Caco-2 (cell line): ENCODE measurements at places on chromosomes 16 and 17. TPM values are rescaled to one million over a fixed set of nuclear protein-coding genes. Genes with fewer than 3 reads are reported as not detected.

DNA sequence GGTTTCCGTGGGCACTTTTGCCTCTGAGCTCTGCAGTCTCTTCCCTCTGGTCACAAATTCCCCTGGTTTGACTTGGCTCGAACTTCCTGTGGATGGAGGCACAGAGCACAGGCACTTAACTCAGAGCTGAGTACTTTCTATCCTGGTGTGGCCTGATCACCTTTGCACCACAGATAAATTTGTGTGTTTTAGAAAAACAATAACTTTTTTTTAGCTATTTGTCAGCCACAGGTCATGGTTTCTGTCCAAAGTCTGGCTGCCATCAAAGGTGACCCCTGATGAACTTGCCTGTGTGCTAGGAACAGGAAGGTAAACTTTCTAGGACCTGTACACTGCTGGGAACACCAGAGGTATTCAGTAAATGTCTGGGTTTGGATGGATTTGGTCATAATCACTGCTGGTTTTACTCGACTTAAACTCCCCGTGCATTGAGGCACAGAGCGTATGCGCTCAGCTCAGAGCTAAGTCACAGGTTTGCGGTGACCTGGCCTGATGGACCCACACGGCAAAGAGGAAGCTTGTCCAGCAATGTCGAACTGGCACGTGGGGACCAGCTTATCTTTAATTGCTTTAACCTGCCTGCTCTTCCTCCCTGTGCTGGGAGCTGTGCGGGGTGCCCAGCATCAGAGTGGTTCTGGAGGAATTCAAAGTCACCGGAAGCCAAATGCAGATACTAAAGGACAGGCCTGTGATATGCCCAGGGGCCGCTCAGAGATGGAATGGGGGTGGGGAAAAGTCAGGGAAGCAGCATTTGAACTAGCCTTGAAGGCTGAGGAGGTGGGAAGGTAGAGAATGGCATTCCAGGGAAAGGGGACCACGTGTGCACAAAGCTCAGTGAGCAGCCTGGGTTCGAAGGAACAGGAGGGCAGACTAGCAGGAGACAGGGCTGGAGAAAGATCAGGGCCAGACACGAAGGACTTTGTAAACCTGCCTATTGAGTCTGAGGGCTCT lies 12.9 kb downstream of the SLC13A5 start:
- DNase-seq = peak; percentile 56
- H3K27ac ChIP-seq = peak overlapping the region; percentile 47
- no peaks in the 10 kb centered on the region for H3K36me3 ChIP-seq
- no peak overlapping the region for H3K4me3 ChIP-seq
- H3K27me3 ChIP-seq = no peaks in the 10 kb centered on the region

GRCh38 chr17:42325026-42325425 lies 36.7 kb downstream of the STAT5A start:
- H3K27me3 ChIP-seq = no peaks in the 10 kb centered on the region
- no peak for DNase-seq
- no peak overlapping the region for H3K4me3 ChIP-seq
- H3K27ac ChIP-seq = no peak overlapping the region

DNA sequence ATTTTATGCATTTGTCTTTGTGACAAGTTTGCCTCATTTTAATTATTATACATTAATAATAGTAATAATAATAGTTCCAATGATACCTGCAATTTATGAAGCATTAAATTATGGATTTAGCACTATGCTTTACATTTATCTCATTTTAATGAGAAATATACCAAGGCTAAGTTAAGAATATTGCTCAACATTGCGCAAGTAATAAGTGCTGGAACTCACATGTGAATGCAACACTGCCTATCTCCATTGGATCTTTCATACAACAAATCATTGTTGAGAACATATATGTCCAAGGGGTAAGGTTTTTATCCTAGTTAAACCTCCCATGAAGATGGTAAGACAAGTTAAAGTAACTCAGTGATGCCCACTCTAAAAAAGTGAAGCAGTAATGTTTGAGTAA lies 703.7 kb upstream of the SOX9 start:
- no peaks in the 10 kb centered on the region for H3K4me1 ChIP-seq
- H3K27ac ChIP-seq = no peak overlapping the region
- no peaks in the 10 kb centered on the region for H3K36me3 ChIP-seq

DNA sequence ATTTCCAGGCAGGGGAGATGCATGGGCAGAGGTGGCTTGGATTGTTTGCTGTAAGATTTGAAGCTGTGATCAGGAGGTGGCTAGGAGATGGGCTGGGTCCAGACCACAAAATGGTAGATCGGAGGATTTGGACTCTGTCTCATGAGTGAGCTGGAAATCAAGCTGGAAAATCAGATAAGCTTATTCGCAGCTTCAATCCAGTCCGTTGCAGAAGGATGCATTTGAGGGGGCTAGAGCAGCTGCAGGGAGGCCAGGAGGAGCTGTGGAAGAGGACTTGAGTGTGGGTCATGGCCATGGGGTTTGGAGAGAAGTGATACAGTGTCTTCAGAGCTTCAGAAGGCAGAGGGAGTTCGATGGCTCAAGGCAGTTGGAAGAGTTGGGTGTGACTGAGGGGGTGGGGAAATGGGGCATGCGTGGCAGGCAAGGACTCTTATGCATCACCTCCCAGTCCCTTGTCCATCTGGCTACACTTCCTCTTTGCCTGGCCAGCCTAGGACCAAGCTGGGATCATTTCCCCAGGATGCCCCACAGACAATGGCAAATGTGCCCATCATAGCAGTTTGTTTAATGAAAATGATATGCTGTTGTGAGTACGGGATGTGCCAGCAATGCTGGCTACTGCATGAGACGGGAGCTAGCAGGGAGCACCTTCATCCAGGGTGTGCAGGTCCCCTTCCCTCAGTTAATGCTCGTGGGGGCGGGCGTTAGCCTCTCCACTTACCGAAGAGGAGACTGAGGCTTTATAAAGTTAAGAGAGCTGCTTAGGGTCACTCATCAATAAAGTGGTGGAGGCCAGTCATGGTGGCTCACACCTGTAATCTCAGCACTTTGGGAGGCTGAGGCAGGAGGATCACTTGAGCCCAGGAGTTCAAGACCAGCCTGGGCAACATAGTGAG lies 20.6 kb downstream of the QPRT start:
- H3K4me3 ChIP-seq = no peak overlapping the region
- 0 out of 2 replicates have a peak, but pooled peaks cover 2% of the 10 kb centered on the region for H3K4me1 ChIP-seq
- no peak for DNase-seq
- H3K27ac ChIP-seq = no peak overlapping the region
- H3K36me3 ChIP-seq = 0 out of 2 replicates have a peak, but pooled peaks cover 1% of the 10 kb centered on the region

KLHL10 gene
- not detected in 2 replicates for total RNA-seq

GRCh38 chr17:55316499-55316898 lies 51.7 kb downstream of the HLF start:
- no peak overlapping the region for H3K4me3 ChIP-seq
- no peak overlapping the region for H3K27ac ChIP-seq

PLCD3 gene
- total RNA-seq = 74.3 and 88.5 TPM in 2 replicates

DNA sequence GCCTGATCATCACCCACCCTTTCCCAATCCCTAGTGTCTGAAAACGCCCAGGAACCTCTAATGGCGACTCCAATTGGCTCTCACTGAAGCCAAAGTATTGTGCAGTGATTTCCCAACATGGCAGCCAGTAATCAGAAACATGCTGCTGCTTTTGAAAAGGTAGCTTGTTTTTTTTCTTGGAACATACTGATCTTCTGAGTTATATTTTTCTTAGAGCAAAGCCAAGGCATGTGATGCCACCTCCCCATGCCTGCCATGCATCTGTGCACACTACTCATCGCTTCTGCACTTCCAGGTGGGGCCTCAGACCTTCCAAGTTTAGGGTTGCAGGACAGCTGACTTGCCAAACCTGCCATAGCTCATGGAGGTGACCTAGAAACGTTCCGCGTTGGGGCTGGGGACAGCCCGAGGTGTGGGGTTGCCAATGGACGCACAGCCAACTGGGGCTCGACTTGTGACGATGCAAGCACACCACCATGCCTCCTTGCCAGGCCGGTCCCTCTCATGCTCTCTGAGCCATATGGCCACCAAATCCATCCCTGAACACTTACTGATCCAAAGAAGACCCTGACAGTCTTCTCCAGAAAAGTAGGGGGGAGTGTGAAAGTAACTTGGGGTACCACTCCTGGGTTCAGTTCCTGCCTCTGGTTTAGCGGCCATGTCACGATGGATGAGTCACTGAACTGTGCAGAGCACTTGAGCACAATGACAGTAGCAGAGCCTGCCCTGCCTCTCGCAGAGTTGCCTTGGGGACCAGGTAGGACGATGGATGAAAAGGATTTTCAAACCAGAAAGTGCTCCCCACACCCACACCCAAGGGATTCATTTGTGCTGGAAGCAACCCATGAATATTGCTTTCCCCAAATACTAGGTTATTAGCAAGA lies 155.7 kb downstream of the CCDC182 start:
- DNase-seq = no peak
- no peaks in the 10 kb centered on the region for H3K27me3 ChIP-seq
- H3K36me3 ChIP-seq = no peaks in the 10 kb centered on the region; the same call in 1 of the 2 replicates
- no peak overlapping the region for H3K27ac ChIP-seq

TRIM16 gene
- total RNA-seq = 12.4 and 16.2 TPM in 2 replicates

CCL4 gene
- total RNA-seq = not detected in 2 replicates

GRCh38 chr17:82012640-82013295 lies 9.9 kb downstream of the CENPX start:
- H3K36me3 ChIP-seq = no peaks in the 10 kb centered on the region
- no peak for DNase-seq
- 0 out of 2 replicates have a peak, but pooled peaks cover 4% of the 10 kb centered on the region for H3K4me1 ChIP-seq
- H3K4me3 ChIP-seq = no peak overlapping the region
- H3K27ac ChIP-seq = peak overlapping the region; percentile 55

- H3K27ac ChIP-seq = no peak overlapping the region
- no peaks in the 10 kb centered on the region for H3K27me3 ChIP-seq
- H3K36me3 ChIP-seq = peaks cover 4% of the 10 kb centered on the region
Measured at GRCh38 chr17:35017021-35017420, 36.7 kb downstream of the LIG3 start.

DNA sequence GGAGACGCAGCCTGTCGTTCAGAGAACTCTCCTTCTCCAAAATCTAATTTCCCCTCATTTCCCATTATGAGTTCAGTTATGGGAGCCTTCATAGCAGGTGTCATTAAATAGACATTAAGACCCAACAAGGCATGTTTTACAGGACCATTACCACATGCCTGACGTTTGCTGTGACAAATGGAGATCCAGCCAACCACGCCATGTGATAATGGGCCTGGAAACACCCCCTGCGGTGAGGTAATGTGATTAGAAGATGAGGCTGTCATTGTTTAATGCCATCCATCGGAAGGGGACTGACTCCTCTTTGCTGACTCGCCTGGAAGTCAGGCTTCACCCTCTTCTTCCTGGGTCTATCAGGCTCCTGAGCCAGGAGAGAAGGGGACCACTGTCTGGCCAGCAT lies 76.9 kb downstream of the WSCD1 start:
- no peak for DNase-seq
- H3K36me3 ChIP-seq = no peaks in the 10 kb centered on the region
- H3K4me1 ChIP-seq = no peaks in the 10 kb centered on the region

DNA sequence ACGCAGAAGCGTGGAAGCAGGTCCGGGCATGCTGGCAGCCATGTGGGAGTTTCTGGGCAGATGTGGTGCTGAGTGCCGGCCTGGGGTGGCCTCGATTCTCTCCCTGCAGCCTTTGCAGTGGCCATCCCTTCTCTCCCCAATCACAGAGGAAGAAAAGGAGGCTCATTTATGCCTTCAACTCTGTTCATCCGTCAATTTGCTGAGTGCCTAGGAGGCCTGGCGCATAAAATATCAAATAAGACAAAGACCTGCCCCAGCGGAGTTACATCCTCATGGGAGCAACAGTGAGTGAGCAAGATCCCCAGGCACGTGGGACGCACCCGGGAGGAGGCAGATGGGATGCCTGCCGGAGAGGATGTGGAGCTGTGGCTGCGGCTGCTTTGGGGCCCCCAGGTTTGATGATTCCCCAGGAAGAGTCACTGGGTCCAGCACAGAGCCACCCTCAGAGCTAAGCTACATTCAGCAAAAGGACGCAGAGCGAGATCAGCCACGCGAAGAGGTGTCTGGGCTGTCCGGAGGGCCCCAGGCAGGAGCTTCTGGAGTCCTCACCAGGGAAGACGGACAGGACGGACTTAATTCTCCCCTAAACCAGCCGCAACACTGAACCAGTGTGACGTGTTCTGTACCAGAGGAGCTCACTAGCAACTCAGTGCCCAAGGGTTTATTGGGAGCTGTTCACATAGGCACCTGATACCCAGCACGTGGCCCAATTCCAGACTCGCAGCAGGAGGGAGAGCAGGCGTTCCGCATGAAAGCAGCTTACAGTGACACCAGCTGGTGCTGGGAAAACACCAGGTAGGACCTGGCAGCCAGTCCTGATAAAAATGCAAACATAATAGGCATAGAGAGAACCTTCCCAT lies 11.3 kb downstream of the CA5A start:
- no peak overlapping the region for H3K27ac ChIP-seq
- no peaks in the 10 kb centered on the region for H3K36me3 ChIP-seq

DNA sequence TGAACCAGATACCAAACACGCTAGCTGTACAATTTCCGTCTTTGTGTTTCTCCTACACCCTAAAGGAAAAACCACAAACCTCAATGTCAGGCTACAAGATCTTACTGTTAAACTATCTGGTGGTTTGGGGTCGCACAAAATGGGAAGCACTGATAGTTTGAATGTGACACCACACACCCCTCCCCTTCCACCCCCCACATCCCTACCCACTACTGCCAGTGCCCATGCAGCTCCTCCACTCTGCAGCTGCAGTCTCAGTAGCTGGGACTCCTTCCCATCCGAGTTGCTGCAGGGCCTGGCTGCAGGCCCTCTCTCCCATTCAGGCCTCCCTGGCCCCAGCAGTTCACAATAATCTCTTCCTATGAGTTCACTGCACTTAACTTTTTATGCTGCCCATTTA lies 18.4 kb downstream of the TRAP1 start:
- H3K4me3 ChIP-seq = no peak overlapping the region
- no peak for DNase-seq
- no peaks in the 10 kb centered on the region for H3K27me3 ChIP-seq
- H3K27ac ChIP-seq = no peak overlapping the region
- no peaks in the 10 kb centered on the region for H3K36me3 ChIP-seq

- no peak for DNase-seq
- H3K27ac ChIP-seq = no peak overlapping the region
- no peaks in the 10 kb centered on the region for H3K36me3 ChIP-seq
- no peaks in the 10 kb centered on the region for H3K27me3 ChIP-seq
Measured at GRCh38 chr17:76935331-76935730, 67.1 kb downstream of the MGAT5B start.

RRAD gene
- 0.53 and 1.1 TPM in 2 replicates for total RNA-seq

APPBP2 gene
- 25.3 and 29.8 TPM in 2 replicates for total RNA-seq

DNA sequence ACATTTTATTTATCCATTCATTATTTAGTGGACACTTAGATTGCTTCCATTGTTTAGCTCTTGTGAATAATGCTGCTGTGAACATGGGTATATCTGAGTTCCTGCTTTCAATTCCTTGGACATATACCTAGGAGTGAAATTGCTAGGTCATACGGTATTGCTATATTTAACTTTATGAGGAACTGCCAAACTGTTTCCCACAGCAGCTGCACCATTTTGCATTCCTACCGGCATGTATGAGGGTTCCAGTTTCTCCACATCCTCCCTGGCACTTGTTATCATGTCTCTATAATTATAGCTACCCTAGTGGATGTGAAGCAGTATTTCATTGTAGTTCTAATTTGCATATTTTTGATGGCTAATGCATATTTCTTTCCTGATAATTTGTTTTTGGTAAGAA lies 23.7 kb upstream of the DRG2 start:
- no peaks in the 10 kb centered on the region for H3K27me3 ChIP-seq
- H3K36me3 ChIP-seq = no peaks in the 10 kb centered on the region; the same call in 1 of the 2 replicates
- H3K4me1 ChIP-seq = no peaks in the 10 kb centered on the region
- H3K4me3 ChIP-seq = no peak overlapping the region
- H3K27ac ChIP-seq = no peak overlapping the region

- peak overlapping the region; percentile 84 for H3K27ac ChIP-seq
- no peak overlapping the region for H3K4me3 ChIP-seq
- DNase-seq = no peak
- H3K36me3 ChIP-seq = 0 out of 2 replicates have a peak, but pooled peaks cover 4% of the 10 kb centered on the region
- H3K27me3 ChIP-seq = no peaks in the 10 kb centered on the region
Measured at GRCh38 chr16:686459-687260, 2.5 kb upstream of the JMJD8 start.
